ENCODE measurements at places on chromosomes 4 and X.

DNA sequence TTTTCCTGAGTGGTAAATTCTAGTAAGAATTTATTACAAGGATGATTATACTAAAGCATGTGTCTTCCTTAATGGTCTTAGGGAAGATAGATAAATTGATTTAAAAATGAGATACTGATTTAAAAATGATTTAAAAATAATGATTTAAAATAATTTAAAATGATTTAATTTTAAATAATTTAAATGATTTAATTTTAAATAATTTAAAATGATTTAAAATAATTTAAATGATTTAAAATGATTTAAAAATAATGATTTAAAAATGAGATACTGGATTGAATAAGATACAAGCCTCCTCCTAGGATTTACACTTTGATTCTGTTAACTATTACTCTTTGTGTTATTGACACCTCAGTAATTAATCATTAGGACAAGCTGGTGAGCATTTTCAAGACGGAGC, 59.0 kb downstream of the COX7B2 start:
- DNase-seq: no peak

GRCh38 chrX:66110112-66110511, 53.9 kb upstream of the HEPH start:
- peak; percentile 12 for DNase-seq

GRCh38 chrX:67723580-67724351, 179.9 kb downstream of the AR start:
- DNase-seq: no peak

- peak; percentile 7 for DNase-seq
Measured at GRCh38 chrX:275476-275966, 5.7 kb upstream of the PLCXD1 start.

- DNase-seq: no peak
Measured at GRCh38 chrX:3728454-3728853, 15.0 kb upstream of the PRKX start.

GRCh38 chr4:134591326-134591725, 389.7 kb upstream of the PABPC4L start:
- DNase-seq: no peak

All from activated CD4-positive, alpha-beta T cell treated with anti-CD3 and anti-CD28 coated beads for 48 hours (primary cell).